NCI-H2081 (cell line): ENCODE measurements at places on chromosomes 6 and 20.

DNA sequence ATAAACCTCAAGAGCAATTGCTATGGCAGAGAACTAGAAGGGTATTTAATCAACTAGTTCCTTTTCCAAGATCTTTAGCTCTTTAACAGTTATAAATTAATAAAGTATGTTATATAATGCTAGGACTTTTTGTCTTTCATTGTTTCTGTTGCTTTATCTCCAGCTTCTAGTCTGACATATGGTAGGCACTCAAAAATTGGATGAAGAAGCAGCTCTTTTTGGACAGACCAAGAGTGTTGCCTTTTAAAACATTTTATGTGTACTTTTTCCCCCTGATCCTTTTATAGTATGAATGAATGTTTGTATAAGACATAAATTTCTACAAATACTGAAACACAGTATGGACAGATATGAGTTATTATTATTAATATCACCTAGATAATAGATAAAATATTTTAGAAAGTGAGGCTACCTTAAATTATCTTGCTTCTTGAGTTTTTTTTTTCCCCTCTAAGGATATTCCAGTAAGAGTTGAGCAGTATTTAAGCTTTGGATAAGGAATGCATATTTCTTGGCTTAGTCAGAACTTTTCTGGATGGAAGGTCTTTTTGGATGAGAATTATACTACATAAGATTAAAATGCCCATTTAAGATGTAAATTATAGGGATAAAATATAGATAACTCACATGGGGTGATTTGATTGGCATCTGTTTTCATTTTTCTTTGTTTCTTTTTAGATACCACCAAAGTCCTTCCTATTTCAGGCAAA, 16.6 kb downstream of the LAMA2 start:
- no peak for DNase-seq

DNA sequence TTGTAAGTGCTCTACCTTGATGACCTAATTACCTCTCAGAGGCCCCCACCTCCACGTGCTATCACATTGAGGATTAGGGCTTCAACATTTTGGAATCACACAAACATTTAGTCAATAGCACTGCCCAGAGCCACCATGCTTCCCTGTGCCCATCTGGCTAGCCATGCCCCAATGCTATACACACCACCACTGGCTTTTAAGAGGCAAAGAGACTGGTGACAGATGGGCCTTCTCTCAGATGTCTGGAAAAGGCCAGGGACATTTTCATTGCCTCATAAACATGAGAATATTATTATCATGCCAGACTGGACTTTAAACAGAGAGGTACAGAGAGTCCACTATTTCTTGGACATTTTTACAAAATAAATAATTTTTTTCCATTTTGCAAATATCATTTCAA, 29.8 kb downstream of the TRMT6 start:
- no peak for DNase-seq

- DNase-seq, result no peak
Observed at GRCh38 chr6:20188630-20189075, 23.6 kb downstream of the MBOAT1 start.

DNA sequence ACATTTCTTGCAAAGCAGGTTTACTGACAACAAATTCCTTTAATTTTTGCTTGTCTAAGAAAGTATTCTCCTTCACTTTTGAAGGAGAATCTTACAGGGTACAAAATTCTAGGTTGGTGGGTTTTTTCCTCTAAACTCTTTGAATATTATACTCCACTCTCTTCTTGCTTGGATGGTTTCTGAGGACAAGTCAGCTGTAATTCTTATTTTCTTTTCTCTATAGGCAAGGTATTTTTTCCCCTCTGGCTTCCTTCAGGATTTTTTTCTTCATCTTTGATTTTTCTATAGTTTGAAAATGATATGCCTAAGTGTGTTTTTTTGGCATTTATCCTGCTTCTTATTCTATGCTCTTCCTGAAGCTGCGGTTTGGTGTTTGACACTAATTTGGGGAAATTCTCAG, 112.5 kb upstream of the HIVEP1 start:
- no peak for DNase-seq

- DNase-seq, result no peak
Observed at GRCh38 chr20:31633339-31633914, 4.3 kb upstream of the COX4I2 start.

DNA sequence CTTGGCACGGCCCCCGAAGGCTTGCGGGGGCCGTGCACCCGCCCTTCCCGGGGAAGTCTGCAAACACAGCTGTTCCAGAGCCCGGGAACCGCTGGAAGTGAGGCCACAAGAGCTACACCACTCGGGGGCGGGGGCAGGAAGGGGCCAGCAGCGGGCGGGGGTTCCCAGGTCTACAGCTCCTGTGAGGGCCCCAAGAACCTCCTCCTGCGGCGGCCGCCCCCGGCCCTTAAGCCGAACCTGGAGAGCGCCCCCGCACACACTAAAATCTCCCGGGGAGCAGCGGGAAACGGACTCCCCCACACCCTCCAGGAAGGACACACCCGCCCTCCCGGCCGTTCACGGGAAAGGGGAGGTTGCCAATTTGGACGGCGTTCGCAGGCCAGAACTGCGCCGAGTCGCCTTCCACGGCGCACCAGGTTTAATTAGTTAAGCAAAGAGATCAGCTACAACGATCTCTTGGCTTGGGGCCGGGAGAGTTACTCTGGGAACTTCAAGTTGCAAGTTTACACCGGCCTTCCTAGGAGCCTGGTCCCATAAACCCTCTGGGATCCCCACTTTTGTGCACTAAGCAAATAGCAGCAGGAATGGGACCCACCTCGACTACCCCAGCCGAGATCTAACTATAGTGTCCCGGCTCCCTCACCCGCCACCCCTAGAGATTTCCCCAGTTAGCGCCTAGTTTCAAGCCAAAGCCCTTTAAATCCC, 1.7 kb downstream of the JAG1 start:
- no peak for DNase-seq

- DNase-seq, result no peak
Observed at GRCh38 chr6:159213405-159213804, 44.2 kb downstream of the FNDC1 start.

GRCh38 chr6:135071541-135071940, 16.9 kb upstream of the HBS1L start:
- no peak for DNase-seq

GRCh38 chr6:153625089-153625488, 414.0 kb upstream of the OPRM1 start:
- DNase-seq, result peak; percentile 0

DNA sequence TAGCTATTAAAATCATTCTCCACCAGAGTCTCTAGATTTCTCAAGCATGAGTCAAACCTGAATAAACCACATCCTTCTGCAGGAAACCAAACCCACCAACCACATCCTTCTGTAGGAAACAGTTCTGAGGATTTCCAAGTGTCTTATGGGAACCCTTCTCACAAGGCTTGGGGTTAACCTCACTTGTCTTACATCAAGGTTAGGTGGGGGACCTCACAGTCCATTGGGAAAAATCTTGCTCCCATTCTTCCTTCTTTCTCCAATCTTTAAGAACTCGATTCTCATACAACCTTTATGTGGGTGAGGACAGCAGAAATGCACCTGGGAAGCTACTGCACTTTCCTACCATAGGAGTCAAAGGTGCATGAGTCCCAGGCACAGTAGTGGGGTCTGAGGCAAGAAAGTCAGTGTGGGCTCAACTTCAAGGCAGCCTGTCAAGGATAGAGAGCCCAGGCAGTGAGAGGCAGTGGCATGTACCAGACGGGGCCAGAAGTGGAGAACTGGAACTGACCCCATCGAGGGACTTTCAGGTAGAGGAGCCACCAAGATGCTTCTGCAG, 114.5 kb downstream of the SLC22A3 start:
- no peak for DNase-seq

DNA sequence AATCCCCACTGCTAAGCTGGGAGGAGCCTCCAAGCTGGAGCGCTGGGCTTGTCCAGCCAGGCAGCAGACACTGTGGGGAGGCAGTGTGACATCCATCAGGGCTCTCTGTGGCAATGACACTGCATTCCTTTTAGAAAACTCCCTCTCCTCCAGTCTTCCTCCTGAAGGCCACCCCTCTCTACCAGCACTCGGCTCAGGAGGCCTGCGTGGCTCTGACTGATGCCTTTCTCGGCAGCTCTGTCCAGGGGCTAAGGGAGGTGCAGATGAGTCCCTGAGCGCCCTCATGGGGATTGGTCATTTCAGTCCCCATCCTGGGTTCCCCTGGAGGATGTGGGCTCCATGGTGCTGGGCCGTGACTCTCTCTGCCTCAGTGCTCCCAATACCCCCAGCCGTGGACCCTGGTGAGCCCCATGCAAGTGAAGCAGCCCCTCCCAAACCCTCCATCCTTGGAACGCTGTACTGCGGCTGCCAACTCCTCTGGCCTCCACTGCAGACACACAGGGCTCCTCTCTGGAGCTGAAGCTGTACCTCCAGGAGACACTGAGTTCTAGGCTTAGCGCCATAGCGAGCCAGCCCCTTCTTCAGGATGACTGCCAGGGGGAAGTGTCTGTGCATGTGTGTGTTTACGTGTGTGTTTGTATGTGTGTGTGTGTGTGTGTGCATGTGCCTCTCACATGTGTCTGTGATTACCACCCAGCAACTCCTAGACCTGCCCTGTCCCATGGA, 209.6 kb downstream of the ERMARD start:
- DNase-seq, result no peak

GRCh38 chr6:42914546-42914945, 1.3 kb upstream of the PTCRA start:
- no peak for DNase-seq

- DNase-seq, result no peak
Observed at GRCh38 chr6:41053041-41053440, at the start of gene APOBEC2. Gene APOBEC2, plus strand, starts transcription at chr6:41053202. Its CDS starts 146 bp downstream, at chr6:41053348.

- no peak for DNase-seq
Observed at GRCh38 chr6:138106665-138107077, 548 bp downstream of the PERP start.

DNA sequence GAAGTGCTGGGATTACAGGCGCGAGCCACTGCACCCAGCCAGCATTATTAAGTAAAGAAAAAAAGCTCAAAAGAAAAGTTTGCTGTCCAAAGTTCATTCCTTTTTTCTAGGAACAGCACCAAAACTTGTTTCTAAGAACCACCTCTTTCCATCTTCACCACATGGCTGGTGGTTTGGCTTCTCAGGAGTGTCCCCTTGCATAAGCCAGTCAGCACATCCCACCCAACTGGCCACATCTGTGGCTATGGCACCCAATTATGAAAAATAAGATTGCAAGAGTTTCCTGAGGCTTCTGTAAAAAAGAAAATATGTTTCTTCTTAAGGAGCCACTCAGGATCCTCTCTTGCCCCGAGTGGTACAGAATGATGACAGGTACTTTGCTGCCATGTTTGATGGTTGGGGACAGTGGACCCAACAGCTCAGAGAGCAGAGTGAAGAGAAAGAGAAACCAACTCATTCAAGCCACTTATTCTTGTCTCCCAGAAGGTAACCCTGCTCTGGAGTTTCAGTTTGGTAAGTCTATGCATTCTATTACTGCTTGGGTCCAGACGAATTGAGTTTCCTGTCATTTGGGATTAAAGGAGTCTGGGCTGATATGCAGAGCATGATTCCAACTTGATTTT, 65.3 kb downstream of the PSMB1 start:
- no peak for DNase-seq

DNA sequence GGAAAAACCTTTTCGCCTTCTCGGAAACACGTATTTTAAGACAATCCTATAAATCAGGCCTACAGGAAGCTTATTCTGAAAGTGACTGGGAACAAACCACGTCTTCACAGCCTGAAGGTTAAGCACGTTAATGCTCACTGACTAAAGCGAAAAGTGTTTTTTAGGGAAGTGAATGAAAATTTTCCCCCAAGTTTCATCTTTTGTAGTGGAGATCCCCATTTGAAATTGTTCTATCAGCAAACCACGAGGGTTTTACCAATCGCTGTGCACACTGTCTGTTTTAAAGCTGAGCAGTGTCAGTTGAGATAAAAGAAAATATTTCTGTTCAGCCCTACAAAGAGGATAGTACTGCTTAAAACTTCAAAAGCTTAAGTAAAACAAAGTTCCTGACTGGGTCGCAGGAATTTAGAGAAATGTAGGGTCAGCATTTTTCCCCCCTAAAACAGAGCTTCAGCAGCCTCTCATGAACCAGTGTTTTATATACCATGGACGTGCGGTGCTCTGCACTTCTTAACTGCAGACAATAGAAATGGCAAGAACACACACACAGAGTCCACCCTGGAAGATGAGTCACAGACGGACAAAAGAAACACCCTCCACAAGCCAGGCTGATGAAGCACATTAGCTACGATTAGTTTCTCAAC, 34.9 kb downstream of the SLC22A23 start:
- DNase-seq, result no peak

- no peak for DNase-seq
Observed at GRCh38 chr6:45923831-45924391, 91.7 kb downstream of the CLIC5 start.

- DNase-seq, result no peak
Observed at GRCh38 chr20:49559411-49560081, 8.4 kb downstream of the PTGIS start.

DNA sequence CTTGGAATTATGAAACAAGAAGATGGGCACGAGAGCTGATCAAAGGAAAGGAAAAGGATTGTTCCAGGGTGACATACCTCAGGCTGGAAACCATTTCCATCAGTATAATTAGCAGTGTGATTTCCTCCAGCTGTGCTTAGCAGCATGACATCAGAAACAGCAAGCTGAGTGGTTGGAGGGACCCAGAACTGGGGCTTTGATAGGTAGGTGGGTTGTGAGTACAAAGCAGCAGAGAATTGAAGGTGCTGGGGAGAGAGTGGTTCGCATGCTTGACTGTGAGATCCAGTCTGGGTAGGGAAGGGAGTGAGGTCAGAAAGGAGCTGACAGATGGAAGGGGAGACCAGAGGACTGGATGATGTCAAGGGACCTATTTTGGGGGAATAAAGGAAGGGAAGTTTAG, 90.4 kb downstream of the CD164 start:
- DNase-seq, result peak; percentile 14

DNA sequence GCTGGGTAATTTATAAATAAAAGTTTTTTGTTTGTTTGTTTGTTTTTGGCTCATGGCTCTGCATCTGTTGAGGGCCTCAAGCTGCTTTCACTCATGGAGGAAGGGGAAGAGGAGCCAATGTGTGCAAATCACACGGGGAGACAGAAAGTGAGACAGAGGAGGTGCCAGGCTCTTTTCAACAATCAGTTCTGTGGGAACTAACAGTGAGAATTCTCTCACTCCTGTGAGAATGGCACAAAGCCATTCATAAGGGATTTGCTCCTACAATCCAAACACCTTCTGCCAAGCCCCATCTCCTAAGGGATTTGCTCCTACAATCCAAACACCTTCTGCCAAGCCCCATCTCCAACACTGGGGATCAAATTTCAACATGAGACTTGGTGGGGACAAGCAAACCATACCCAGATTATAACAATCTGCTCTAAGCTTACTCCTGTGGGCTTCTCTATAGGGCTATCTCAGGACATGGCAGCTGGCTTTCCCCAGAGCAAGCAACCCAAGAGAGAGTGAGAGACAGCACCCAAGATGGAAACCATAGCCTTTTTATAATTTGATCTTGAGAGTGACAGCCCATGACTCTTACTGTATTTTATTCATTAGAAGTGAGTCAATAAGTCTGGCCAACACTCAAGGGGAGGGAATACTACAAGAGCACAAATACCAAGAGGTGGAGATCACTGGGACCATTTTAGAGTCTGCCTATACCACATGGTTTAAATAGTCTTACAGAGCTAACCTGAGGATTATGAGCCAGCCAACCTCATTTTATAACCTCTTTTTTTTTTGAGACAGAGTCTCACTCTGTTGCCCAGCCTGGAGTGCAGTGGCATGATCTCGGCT, 22.8 kb upstream of the LRRC1 start:
- DNase-seq, result no peak
